ENCODE measurements at places on chromosomes 2 and 18.

DNA sequence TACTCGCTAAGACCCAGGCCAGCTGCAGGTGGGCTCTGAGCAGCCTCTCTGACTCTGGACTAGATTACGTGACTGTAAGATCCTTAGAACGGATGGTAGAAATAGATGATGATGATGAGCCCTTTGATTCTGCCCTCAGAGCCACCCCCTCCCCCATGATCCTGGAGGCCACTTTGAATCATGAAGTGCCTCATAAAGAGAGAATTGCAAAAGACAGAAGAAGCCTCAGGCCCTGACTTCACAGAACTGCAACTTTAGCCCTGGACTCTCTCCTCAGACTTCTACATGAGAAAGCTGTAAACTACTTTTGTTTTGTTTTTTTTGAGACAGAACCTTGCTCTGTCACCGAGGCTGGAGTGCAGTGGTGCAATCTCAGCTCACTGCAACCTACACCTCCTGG, 15.4 kb upstream of the TET3 start:
- no peak for DNase-seq

DNA sequence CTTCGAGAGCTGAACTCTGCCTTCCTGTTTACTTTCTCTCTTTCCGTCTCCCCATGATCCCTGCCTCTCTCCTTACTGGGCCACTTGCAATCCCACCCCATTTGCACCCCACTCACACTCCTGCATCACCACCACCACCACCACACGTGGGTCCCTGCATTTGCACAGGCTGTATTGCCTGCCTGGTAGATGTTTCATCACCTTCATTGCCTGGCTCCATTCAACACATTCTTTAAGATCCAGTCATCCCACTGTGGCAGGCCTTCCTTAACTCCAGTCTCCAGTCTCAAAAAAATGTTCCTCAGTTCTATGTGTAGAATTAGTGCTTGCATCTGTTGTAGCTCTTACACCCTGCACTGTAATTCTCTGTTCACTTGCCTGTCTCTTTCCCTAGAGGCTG, 13.9 kb downstream of the NOSTRIN start:
- no peak for DNase-seq

- DNase-seq: no peak
Measured at GRCh38 chr2:46634905-46635304, 155.5 kb downstream of the TMEM247 start.

DNA sequence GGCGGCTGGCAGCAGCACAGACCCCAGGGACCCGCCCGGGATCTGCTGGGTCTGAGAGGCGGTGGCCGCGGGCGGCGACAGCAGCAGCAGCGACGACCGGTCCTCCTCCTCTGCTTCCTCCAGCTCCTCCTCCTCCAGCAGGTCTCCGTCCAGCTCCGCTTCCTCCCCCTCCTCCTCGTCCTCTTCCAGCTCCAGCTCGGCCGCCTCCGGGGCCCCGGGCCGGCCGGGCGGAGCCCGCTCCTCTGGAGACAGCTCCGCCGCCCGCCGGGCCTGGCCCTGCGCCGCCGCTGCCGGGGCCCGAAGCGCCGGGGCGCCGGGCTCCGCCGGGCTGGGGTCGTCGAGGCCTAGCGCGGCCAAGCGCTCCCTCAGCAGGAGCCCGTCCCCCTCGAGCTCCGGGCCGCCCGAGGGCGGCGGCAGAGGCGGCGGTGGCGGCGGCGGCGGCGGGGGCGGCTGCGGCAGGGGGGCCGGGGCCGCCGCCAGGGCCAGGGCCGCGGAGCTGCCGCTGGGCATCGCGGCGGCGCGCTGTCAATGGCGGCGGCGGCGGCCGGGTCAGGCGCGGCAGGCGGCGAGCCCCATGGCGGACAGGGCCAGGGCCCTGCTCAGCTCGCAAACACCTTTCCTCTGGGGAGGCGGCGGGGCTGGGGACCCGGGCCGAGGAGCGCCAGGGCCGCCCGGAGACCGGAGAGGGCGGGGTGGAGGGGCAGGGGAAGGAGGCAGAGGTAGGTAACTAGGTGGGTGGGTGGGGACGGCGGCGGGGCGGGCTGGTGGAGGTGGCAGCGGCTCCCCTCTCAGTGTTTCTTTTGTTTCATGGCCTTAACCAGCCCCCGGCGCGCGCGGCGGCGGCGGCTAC, 445 bp downstream of the MEX3C start:
- no peak for DNase-seq

DNA sequence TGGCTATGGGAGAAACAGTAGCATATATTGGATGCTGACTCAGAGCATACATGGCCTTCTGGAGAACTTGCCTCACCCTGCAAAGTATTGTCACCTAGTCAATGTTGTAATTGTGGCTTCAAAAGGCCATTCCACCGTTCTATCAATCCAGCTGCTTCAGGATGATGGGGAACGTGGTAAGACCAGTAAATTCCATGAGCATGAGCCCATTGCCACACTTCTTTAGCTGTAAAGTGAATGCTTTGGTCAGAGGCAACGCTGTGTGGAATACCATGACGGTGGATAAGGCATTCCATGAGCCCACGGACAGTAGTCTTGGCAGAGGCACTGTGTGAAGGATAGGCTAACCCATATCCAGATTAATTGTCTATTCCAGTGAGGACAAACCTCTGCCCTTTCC, 1300.1 kb upstream of the ACVR2A start:
- no peak for DNase-seq

GRCh38 chr2:65662654-65663432, 230.4 kb upstream of the SPRED2 start:
- DNase-seq: no peak

- no peak for DNase-seq
Measured at GRCh38 chr2:236679884-236680860, 110.5 kb downstream of the ACKR3 start.

GRCh38 chr18:59048378-59048777, 91.3 kb upstream of the SEC11C start:
- no peak for DNase-seq

GRCh38 chr18:35549564-35549963, 32.0 kb upstream of the GALNT1 start:
- no peak for DNase-seq

DNA sequence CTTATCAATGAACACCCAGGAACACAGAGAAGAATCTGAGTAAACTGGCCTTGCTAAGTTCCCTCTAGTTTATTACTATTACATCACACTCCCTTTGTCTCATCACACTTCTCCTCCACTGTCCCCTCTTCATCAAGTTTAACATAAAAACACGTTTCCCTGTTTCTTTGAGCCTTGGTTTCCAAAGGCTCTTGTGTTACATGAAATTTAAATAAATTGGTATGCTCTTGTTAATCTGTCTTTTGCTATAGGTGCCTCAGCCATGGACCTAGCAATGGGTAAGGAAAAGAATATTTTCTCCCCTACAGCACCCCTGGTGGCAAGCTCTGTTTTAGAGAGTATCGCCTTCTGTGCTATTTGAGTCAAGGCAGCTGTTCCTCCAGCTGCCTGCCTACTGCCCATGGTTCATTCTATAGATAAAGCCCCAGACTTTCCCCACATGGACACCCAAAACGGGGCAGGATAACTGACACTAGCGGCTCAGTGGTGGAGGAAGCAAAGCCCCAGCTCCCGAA, 31.8 kb downstream of the TGIF1 start:
- no peak for DNase-seq

GRCh38 chr2:37837628-37838328, 87.3 kb upstream of the RMDN2 start:
- no peak for DNase-seq

Measured in NCI-H187 treated with DMSO at 0.1 percent for 48 hours (cell line).